ENCODE measurements at places on chromosomes 4 and X. TPM values are rescaled to one million over a fixed set of nuclear protein-coding genes. Genes with fewer than 3 reads are reported as not detected.

The TMEM271 gene
- total RNA-seq: not detected

The FHIP1A gene
- total RNA-seq: 16.5 TPM

The MAMLD1 gene
- 6.5 TPM for total RNA-seq

The FAM9C gene
- not detected for total RNA-seq

The PRRG1 gene
- 23.4 TPM for total RNA-seq

The CSAG2 gene
- total RNA-seq: not detected

The RAB9A gene
- total RNA-seq: 33.7 TPM

The AFF2 gene
- 5.7 TPM for total RNA-seq

The HERC6 gene
- total RNA-seq: 15.7 TPM

The GABRQ gene
- total RNA-seq: 0.03 TPM

The RAB40AL gene
- total RNA-seq: 1.1 TPM

The CBR4 gene
- total RNA-seq: 28.6 TPM

The LEF1 gene
- total RNA-seq: 14.5 TPM

The BCOR gene
- 33.9 TPM for total RNA-seq

The VCX3B gene
- 0.38 TPM for total RNA-seq
